ENCODE measurements at places on chromosomes 5 and 9.

- DNase-seq: no peak
Observed at GRCh38 chr5:77316871-77317661, 106.6 kb downstream of the PDE8B start.

- DNase-seq: no peak
Observed at GRCh38 chr9:94681508-94681907, 42.2 kb upstream of the FBP1 start.

DNA sequence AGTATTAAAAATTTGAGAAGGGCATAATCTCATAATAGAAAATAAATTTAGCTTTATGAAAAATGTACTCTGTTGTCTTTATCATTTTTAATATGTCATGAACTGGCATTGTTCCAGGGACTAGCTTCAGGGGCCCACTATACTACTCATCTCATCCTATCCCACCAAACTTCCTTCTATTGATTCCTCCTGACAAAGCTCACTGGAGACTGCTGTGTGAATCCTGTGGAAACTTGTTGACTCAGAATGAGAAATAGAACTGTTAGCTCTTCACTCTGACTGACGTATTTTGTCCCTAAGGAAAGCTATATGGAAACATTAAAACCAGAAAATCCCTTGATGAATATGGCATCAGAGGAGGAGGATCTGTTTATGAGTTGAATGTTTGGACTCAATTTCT, 29.8 kb upstream of the BNIP1 start:
- no peak for DNase-seq

DNA sequence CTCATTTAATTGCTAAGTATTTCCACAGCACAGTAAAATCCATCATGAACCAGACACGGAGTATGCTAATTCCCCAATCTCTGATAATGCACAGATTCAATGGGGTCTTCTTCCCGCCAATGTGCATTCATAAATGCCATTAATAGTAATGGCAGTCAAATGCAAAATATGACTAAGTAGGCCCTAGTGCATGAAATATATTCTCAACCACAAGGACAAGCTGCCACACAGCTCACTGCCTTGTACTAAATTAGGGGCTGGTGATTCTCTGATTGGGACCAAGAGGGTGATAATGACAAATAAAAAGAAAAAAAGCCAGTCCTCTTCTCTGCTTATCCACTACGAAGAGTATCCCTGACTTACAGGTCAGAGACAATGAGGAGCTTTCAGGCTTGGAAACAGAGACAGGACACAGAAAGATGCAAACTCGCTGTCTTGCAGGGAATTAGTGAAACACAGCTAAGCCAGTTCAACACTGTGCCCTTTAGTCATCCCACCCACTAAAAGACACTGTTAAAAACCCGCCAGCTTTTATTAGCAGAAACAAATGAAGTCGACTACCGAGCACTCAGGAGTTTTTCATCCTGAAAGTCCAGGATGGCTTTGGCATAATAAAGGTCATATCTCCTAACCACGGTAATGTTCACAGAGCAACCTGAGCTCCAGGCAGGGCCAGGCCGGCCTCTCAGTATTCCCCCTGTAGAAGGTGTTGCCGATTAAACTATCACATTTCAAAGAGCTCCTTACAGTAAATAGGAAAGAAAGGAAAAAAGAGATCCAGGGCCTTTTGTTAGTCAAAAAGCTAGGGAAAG, 148.1 kb downstream of the EBF1 start:
- DNase-seq: no peak

DNA sequence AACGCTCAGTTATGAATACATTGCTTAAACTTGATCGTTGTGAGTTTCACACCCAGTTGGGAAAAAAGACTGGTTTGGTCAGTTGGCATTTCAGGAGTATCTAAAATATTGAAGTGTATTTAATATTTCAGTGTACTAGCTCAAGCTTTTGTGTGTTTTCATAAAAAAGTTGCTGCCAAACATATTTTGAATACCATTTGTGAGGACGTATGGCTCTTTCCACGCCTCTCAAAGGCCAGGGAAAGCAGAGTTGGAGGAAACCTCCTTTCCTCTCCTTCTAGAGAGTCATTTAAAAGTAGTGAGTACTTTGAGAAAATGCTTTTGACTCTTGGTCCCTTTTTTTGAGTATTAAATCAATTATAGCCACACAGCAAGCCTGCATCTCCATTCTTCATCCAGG, 43.2 kb upstream of the ANKRD33B start:
- no peak for DNase-seq

- no peak for DNase-seq
Observed at GRCh38 chr5:127599847-127600246, 49.0 kb upstream of the CTXN3 start.

GRCh38 chr5:35281613-35282012, 51.3 kb upstream of the PRLR start:
- no peak for DNase-seq

DNA sequence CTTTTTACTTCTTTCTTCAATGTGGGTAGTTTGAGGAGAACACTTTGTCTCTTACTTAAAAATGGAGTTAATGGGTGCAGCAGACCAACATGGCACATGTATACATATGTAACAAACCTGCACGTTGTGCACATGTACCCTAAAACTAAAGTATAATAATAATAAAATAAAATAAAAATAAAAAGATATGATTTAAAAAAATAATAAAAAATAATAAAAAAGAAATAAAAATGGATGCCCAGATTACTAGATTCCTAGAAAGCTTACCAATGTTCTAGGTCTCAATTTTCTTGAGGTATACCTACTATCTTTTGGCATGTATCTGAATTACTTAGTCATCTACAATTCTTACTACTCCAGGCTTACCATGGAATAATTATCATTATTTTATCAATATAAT, 2001.6 kb upstream of the CDH9 start:
- no peak for DNase-seq

DNA sequence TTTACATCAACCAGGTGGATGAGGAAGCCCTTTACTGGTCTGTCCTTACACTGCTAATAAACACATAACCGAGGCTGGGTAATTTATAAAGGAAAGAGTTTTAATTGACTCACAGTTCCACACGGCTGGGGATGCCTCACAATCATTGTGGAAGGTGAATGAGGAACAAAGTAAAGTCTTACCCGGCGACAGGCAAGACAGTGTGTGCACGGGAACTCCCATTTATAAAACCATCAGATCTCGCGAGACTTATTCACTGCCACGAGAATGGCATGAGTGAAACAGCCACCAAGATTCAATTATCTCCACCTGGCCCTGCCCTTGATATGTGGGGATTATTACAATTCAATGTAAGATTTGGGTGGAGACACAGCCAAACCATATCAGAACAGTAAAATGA, 67.3 kb upstream of the GRAMD2B start:
- DNase-seq: no peak

- DNase-seq: no peak
Observed at GRCh38 chr5:125298258-125298657, 551.8 kb upstream of the ZNF608 start.

- DNase-seq: no peak
Observed at GRCh38 chr5:119166026-119166425, 95.1 kb downstream of the DMXL1 start.

DNA sequence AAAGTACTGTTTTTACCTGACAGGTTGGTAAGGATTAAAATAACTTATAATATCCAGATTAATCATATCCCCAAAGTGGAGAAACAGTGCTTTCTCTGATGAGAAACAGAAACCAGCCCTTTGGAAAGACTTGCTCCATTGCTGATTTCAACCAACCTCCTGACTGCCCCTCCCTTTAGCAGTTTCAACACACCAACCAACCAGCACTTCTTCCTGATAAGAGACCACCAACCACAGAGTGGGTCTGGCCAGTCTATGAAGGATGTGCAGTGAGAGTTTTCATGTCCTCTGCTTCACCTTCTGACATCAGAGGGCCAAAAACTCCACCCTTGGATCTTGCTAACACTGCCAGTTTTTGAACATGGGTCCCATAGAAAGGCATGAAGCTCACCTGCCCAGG, 28.1 kb downstream of the RIGI start:
- DNase-seq: no peak

GRCh38 chr9:97930972-97931371, 7.0 kb downstream of the HEMGN start:
- DNase-seq: no peak
